ENCODE measurements at places on chromosomes 16 and 17.

DNA sequence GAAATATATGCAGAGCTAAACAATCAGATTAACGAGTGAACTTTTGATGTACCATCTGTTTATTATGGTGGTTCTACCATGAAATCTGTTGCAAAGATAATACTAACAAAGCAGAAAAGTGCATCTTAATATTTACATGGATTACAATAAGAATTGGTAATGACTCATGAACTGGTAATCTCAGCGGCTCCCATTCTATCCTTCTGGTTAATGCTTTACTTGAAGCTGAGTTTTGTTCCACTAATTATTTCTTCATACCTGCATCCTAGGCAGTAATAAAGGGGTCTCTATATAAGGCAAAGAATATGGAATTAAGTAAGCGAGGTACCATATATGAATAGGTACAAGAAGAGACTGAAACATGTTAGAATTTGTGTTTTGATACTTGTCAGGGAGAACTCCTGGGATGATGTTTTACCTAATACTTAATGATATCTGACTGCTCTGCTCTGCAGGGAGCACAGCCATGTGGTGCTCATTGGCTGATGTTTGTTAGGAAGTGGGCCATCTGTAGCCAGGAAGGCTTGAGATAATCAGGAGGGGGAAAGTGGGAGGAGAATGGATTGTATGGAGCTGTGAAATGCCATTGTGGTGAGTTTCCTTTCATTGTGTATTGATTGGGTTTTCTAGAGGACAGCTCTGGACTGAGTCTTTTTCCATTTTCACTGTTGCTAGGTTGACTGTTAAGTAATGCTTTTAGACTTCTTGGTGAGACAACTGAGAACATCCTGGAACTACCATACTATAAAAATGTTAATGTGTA is 52.6 kb downstream of the MAP2K6 start:
- no peak for DNase-seq

DNA sequence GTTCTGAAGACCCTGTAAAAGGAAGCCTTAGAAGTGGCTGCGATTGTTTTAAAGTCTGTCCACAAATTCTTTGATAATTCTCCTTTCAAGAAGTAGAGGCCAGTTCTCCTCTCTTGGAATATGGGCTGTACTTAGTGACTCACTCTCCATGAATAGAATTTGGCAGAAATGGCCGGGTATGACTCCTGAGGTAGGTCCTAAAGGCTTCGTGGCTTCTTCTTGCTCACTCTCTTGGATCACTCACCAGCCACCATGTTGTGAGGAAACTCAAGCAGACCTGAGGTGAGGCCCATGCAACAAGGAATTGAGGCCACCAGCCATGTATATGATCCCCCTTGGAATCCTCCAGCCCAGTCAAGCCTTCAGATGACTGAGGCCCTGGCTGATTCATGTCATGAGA is 75.8 kb downstream of the WWOX start:
- DNase-seq: no peak

DNA sequence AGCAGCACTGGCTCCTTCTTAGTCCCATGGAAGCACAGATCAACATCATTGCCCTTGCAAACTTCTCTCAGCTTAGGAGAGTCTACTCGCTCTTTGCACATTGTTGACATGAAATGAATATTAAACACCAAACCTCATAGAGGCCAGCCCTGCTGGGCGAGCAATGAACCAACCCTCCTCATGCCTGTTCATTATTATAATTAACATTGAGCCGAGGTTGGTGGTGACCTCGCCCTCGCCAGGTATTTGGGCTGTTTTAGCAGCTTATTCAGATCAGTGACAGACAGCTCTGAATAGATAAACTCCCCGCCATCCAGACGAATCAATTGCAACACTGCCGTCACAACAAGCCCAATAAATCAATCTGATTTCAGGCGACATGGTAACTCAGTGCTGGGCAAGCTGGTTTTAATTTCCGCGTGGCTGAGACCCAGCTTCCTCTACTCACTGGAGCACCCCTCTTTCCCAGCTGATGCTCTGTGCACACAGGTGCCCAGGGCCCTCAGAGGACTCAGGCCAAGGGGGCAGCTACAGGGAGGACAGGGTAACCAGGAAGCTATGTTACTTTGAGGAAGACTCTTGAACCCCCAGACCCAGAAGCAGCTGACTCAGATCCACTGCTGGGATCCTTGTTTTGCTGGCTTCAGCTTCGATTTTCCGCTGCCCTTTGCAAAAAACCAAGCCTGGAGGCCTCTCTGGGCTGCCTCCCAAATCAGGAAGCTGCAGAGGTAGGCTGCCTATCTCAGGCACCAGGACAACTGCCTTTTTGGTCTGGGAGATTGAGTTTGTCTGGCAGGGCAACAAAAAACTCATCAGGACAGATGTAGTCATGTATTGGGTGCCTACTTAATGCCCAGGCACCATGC is 10.7 kb upstream of the SEZ6 start:
- DNase-seq: no peak

DNA sequence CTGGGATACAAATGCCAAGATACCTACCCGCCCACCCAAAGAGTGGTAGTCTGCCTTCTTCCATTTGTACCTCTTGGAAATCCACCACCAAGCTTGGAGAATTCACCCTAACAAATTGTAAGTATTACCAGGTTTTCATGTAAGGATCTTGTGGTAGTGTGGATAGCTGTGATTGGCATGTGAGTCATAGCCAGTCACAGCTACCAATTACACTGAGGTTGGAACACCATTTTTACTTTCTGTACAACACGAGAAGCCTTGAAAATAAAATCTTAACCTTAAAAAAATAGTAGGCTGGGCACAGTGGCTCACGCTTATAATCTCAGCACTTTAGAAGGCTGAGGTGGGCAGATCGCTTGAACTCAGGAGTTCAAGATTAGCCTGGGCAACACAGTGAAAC is 18.5 kb upstream of the SLC35G3 start:
- DNase-seq: no peak

GRCh38 chr16:84268291-84269040 is 26.2 kb upstream of the WFDC1 start:
- no peak for DNase-seq

DNA sequence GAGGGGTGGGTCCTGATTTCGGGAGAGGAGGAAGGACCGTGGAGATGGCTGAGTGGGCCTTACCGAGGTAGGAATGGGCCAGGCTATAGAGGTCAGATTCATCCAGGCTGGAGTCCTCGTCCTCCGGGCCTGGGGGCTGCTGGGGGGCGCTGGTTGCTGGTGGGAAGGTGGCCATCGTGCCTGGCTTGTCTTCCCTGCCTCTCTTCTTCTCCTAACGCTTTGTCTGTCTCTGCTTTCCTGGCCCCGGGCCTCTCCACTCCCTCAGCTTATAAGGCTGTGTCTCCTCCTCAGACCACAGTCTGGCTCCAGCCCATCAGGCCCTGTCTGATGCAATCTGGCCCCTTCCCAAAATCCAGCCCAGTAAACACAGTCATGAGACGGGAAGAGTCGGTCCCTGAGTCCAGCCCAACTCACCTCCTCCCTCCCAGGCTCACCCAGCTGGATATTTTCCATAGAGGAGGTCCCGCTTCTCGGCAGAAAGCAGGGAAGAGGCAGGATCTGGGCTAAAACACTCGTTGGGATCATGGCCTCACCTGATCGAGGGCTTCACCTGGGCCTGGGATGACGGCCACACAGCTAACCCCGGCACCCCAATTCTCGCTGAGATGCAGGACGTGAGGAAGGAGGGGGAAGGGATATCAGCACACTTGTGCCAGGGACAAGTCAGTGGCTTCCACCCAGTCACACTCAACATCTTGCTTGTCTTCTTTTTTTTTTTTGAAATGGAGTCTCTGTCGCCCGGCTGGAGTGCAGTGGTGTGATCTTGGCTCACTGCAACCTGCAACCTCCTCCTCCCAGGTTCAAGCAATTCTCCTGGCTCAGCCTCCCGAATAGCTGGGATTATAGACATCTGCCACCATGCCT is at the start of gene NUPR1:
NUPR1 (minus strand) TSS at position 242 of the 864 bp plus-strand sequence; CDS start at position 175, 67 bp downstream.
- peak; percentile 14 for DNase-seq

- DNase-seq: peak; percentile 93
Observed at GRCh38 chr16:86566601-86566965, at the start of gene FOXC2. Gene FOXC2, plus strand, starts transcription at chr16:86566829. Its CDS starts 507 bp downstream, at chr16:86567336.

- DNase-seq: no peak
Observed at GRCh38 chr16:67349172-67349571, 22.6 kb downstream of the LRRC36 start.

GRCh38 chr16:11296706-11297491 is 15.8 kb upstream of the PRM1 start:
- DNase-seq: no peak

DNA sequence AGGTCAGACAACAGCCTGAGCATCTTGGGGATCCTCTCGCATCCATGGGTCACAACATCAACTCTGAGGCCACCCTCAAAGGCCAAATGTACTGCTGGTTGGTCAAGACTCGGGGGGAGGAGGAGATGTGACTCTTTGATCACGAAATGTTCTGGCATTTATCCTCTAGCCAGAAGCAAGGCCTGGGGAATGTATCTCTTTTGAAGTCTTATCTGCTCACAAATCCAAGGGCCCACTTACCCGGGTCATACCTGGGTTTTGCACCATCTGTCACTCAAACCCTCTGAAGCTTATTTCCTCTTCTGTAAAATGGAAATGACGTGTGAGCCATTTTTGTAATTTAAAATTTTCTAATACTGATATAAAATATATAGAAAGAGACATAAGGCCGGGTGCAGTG is 13.2 kb downstream of the CA7 start:
- no peak for DNase-seq

DNA sequence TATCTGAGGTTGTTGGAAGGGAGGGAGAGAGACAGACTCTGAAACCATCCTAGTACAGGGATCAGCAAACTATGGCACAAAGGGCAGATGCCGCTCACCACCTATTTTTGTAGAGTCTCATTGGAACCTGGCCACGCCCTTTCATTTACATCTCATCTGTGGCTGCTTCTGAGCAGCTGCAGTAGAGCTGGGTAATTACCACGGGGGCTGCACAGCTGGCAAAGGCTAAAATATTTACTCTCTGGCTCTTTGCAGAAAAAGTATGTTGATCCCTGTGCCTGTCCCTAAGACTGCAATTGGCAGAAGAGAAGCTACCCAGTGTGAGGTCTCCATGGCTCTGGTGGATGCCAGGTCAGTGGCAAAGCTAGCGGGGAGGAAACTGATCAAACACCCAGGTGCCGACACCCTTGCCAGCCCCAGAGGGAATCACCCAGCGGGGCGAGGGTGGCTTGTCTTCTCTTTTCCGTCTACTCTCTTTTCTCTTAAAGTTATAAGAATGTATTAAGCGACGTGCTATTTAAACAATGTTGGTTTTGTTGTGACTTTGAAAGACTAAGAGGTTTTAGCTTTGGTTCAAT is 14.0 kb downstream of the CEP295NL start:
- no peak for DNase-seq

- DNase-seq: peak; percentile 81
Observed at GRCh38 chr17:45234641-45235415, 13.1 kb downstream of the FMNL1 start.

DNA sequence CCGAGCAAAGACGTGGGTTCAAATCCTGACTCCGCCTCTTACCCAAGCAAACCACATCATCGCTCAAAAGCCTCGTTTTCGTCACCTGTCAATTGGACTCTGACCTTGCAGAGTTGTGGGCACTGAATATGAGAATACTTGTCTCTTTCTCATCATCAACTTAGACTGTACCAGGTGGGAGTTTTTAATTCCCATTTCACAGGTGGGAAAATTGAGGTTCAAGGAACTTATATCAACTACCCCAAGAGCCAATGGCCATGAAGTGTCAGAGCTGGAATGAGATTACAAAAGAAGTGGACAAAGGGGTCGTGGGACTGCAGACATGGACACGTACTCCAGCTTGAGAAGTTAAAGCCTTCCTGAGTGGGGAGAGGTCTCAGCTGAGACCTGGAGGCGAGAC is 10.8 kb downstream of the TMEM114 start:
- no peak for DNase-seq

DNA sequence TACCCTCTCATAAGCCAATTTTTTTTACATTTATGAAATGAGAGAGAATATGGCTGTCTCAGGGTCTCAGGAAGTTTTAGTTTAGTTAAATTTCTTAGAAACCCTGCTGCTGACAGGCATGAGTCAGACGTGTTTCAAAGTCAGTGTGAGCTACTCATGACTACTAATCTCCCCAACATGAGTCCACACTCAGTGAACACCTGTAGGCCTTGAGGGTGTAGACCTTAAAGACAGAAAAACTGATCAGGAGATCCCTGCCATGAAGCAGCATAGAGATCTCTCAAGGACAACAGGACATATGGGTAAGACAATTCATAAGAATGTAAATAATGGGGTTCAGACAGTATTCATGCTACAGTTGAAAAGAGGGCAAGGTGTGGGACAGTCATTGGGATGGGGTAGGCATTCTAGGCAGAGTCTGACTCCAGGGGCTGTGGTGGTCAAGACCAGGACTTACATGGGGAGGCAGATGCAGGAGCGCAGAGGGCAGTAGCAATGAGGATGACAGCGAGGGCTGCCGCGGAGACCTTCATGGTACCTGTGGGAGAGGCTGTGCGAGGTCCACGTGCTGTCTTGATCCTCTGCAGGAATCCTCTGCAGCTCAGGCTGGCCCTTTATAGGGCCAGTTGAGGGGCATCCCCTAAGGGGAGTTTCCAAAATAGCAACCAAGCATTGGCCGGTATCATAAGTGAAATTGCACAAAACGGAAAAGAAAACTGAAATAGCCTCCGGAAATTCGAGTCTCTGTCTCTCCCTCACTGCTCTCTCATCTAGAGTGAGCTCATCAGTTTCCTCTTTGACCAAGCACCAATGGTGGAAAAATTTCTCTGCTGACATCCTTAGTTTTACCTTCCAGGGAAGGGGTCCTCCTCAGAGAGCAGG is at the start of gene CCL5:
CCL5 (minus strand) TSS at position 588 of the 882 bp plus-strand sequence.
- DNase-seq: no peak

DNA sequence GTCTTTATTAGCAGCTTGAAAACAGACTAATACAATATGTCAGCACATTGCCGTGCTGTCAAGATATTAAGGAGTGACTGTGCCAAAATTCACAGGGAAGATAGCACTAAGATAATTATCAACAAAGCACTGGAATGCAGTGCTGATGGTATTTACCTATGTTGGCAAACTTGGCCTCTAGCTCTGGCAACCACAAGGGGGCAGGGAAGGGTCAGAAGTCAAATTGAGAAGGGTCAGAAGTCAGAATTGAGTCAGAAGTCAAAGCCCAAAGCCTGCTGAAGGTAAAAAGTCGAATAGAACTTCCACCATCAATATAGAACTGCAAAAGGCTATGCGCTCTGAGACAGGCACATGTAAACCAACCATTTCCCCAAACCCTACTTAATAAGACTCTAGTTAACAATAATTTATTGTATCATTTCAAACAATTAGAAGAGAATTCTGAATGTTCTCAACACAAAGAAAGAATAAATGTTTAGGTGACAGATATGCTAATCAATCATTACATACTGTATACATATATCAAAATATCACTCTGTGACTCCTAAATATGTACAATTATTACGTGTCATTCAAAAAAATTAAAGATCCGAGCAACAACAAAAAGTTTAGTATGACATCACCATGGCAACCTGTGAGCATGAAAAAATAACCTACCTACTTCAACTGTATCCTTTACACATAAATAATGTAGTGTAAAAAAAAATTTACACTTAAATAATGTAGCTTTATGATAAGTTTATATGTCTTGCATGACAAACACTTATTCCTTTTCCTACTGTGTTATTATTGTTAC is 916.1 kb downstream of the KCNJ2 start:
- peak; percentile 70 for DNase-seq

GRCh38 chr17:15051933-15052332 is 213.2 kb downstream of the PMP22 start:
- DNase-seq: no peak

GRCh38 chr16:67668495-67669157 is 2.0 kb downstream of the C16orf86 start:
- no peak for DNase-seq

GRCh38 chr17:80604670-80605010 is 60.0 kb downstream of the RPTOR start:
- DNase-seq: no peak
